Stomach (tissue), 19 donors: ENCODE measurements at places on chromosomes 1 and 21.

DNA sequence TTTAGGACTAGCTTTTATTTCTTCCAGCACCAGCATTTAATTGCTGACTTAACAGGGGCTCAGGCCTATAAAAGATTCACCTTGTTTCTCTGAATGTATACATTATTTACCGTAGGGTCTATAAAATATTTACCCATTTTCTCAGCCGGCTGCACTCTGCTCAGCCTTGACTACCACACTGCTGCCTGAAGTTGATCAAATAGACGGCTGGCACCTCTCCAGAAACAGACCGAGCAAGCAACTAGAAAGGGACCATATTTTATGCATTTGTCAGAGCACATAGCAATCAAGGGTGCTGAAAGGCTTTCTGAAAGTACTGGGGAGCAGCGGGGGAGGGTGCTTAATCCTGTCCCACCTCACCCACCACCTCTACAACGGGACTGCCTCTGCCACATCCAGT lies 64.7 kb upstream of the FGGY start:
- peak; percentile 92 for DNase-seq

DNA sequence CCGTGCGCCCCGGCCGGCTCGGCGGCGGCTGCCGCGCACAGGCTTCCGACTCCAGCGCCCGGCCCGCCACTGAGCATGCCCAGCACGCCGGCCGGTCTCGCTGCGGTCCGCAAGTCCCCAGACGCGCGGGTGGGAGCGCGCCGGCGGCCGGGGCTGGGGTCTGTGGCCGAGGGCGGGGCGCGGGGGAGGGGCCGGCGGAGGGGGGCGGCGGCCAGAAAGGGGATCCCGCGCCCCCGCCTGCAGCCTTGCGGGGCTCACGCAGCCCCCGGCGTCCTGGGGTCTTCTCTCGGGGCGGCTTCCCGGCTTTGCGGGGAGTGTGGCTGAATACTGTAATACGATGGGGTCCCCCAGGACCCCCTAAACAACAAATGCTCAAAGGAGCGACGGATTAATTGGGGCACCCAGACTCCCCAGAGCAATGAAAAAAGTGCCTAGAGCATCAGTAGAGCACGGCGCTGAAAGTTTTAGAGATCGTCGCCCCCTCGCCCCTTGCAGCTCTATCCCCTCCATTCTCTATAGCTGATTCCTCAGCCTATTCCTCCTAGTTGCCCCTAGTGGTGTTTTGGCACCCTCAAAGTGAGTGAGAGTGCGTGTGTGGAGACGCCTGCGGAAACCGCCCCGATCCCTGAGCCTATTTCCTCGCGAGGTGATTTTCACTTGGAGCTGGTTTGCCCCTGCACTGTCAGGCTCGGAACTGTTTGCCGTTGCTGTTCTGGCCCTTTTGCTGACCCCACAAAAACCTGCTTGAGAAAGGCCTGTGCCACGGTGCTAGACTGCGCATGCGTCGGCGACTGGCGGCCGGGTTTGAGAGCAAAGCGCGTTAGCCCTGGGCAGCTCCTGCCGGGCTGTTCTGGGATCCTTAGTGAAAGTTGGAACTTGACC lies at the start of gene VAV3:
TSS of gene VAV3 (minus strand) at position 71 of the 882 bp plus-strand sequence. CDS start 311 bp downstream, outside the sequence.
- peak; percentile 88 for DNase-seq

GRCh38 chr1:212749821-212750535 lies 41.6 kb downstream of the NSL1 start:
- DNase-seq = no peak

DNA sequence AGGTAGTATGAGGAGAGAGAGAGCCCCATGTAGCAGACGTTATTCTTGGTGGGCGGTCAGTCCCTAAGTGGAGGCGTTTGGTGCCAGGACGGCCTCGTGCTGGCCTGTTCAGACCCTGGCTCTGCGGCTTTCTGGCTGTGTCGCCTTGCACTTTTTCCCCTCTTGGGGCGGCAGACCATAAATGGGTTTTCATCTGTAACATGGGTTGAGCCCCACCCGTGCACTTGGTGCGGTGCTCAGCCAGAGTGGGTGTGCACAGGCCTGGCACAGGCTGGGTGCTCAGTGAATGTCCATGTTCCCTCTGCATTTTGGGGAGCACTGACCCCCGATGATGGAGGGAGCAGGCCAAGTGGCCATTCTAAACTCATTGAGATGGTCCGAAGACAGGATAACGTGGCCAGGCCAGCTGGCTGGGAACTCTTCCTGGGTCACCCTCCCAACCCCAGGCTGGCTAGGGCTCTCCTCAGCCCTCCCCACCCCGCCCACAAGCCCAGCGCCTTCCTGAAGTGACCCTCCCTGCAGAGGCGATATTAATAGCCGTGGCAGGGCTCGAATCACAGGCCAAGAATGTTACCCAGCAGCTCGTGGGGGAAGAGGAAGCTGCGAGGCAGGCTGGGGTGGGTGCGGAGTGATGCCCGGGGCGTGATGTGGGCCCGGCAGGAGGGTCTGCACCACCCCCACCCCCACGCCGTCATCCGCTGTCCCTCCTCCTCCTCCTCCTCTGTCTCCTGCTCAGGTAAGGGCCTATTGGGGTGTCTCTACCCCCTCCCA lies 78.5 kb downstream of the ARHGEF10L start:
- peak; percentile 38 for DNase-seq

DNA sequence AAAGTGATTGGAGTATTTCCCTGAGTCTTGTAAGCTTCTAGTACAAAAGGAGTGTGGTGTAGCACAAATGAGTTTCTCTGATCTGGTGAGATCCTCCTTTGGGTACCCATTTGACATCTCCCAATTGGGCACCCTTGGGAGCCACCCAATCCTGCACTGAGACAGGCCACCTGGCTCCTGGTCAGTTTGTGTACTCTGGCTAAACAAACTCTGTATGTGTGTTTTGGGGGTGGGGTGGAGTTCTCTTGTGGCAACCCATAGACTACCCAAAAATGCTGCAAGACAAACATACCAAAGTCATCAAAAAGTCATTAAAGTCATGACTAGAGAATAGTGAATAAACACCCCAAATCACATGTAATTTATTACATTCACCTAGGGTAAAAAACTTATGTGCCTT lies 8.4 kb upstream of the HIVEP3 start:
- DNase-seq = no peak

GRCh38 chr1:222048094-222048595 lies 306.3 kb upstream of the DUSP10 start:
- no peak for DNase-seq

GRCh38 chr1:65421351-65422025 lies 1.0 kb downstream of the LEPR start:
- no peak for DNase-seq

DNA sequence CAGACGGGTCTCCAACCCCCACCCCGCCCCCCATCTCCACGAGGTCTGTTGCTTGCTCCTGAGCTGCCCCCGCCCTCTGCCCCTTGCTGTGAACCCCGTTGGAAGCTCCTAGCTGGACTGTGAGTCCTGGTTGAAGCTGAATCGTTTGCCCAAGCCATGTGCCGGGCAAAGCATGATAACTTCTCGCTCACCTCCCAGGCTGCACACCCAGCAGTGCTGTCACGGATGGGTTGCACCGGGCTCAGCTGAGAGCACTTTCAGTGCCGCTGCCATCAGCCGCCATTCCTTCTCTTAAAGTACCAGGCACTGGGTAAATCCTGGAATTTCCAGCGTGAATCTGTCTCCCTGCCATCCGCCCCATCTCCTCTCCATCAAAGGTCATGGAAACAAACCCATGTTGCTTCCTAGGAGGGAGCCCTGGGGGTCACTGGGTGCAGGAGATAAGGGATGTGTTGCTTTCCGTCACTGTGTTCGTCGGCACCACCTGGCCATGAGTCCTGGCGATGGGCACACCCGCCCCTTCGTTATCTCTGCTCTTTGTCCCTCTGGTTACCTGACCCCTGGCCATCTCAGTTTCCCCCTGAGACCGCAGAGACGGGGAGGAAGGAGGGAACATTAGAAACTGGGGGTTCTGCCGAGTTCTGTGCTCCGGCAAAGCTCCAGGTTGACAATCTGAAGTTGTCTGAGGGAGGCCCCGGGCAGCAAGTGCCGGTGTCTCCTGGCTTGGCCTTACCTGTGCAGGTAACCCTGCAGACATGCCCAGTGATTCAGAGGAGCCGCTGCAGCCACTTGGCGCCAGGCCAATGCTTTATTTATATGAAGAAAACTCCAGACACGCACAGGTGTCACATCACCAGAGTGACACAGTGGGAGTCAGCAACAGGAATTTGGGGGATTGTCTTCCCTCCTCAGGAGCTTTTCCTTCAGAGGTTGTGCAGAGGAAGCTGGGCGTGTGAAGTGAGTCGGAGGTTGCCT lies 2.7 kb downstream of the PDE9A start:
- DNase-seq = no peak

GRCh38 chr1:18253093-18253492 lies 145.5 kb downstream of the IGSF21 start:
- DNase-seq = no peak

DNA sequence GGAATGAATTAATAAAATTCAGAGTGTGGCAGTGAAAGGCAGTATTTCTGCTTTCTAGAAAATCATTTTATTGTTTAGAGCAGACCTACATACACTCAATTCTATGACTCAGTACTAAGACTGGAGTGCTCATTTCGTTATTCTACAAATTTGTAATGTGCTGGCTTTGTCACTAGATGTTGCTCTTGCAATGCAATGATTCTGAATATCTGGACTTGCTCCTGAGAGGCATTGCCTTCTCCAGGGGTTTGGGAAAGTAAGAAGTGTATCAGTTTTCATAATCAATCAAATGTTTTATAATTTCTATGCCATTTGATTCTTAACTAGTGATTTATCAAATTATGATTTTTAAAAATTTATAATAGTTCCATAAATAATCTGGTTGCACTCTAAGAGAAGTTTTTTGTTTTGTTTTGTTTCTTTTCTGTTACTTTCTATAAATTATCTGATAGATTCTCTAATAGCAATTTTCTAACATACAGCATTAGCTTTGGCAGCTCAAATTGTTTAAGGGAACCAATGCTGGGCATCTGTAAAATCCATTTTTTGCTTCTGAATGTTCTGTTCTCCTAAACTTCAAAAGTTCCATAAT lies 280.5 kb upstream of the SGIP1 start:
- DNase-seq = no peak

GRCh38 chr1:226535666-226536065 lies 12.9 kb upstream of the STUM start:
- no peak for DNase-seq

- DNase-seq = no peak
These were observed 62.5 kb downstream of the ADAMTS1 start for GRCh38 chr21:26782747-26783146.

- DNase-seq = no peak
These were observed 35.5 kb downstream of the SCAF4 start for GRCh38 chr21:31696424-31696823.

DNA sequence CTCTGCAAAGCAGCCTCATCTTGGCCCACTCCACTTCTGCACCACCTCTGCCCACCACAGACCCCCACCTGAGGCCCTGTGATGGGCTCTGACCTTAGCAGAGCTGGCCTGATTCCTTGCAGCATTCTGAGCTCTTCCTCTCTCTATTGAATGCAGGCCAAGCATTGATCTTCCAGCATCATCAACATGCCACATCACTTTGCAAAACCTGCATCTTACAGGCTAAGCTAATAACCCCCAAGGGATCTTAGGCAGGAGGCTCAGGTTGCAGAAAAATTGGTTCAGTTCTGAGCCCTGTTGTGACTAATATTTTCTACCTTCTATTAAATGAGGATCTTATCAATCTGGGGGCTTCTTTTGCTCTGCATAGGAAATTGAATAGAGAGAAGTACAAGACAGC lies 78.7 kb downstream of the ATP1A1 start:
- no peak for DNase-seq

- no peak for DNase-seq
These were observed 471.2 kb upstream of the RUNX1 start for GRCh38 chr21:35520302-35520701.

- DNase-seq = no peak
These were observed 95.0 kb downstream of the EPHB2 start for GRCh38 chr1:22805672-22806038.

DNA sequence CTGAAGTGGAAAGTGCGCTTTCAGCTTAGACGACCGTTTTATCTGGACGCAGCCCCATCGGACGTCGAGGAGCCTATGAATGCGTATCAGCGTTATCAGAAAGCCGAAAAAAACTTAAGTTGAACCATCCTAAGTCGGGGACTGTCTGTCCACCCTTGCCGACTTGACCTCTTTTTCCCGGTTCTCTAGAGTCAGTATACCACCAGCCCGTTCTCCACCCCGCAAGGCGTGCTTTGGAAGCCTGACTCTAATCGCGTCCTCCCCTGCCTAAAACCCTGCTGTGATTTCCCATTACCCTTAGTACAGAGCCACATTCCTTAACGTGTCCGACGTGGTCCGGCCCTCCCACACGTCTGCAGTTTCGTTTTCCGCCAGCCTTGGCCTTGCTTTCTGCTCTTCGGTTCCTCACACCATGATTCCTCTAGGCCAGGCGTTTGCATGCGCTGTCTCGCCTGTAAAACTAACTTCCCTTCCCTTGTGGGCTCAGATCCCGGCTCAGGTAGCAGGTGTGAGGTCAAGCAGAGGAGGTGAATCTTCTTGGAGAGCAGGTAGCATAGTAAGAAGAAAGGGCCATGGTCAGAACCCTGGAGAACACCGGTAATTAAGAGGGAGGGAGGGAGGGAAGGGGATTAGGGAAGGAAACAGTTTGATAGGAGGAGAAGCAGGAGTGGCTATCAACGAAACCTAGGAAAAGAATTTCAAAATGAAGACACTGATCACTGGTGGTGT lies 865 bp downstream of the ADPRS start:
- DNase-seq = peak; percentile 71

DNA sequence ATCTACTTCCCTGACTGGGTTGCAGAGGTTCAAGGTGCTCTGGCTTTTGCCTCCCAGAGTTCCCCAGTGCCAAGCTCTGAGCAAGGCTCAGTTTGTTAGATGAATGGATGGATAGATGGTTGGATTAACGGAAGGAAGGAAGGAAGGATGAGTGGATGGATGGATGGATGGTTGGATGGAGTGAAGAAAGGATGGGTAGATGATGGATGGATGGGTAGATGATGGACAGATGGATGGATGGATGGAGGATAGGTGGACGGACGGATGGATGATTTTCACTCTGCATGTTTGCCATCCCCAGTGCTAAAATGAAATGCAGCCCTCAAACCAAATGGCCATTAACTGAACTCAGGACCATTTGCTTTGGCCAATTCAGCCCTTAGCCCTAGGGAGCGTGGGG lies 27.4 kb upstream of the TENT5C start:
- no peak for DNase-seq

- no peak for DNase-seq
These were observed 155.3 kb downstream of the MAGI3 start for GRCh38 chr1:113545626-113546025.

DNA sequence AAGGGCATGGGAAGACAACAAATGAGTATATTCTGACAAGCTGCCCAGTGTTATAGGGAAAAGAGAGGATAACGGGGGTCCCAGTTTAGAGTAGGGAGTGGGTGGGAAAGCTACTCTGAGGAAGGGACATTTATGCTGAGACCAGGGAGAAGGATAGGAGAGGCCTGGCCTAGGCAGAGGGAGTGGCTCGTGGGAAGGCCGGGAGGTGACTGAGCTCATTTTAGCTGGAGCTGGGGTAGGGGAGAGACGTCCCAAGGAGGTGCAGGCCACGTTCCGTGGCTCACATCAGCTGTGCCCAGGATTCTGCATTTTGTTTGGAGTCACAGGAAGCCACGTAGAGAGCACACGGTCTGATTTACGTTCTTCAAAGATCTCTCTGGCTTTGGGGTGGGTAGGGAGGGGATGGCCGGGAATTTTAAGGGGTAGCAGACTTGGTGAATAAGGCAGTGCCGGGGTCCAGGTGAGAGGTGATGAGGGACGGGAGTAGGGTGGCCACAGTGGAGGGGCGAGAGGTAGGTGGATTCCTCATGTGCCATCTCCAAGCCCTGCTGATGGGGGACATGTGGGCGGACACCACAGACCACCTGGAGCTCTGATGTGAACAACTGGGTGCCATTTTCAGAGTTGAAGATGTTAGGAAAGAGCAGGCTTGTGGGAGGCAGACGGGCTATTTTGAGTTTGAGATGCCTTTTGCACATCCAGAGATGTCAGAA lies 4.7 kb downstream of the TINAGL1 start:
- DNase-seq = no peak
